ENCODE measurements at places on chromosomes 6 and 20. TPM values are rescaled to one million over a fixed set of nuclear protein-coding genes. Genes with fewer than 3 reads are reported as not detected.

Gene DNMT3B
- total RNA-seq, result 0.65 TPM

Gene CTCFL
- not detected for total RNA-seq

Gene FAM217A
- not detected for total RNA-seq

GRCh38 chr20:53655625-53656292, 62.1 kb upstream of the ZNF217 start:
- no peak for DNase-seq

GRCh38 chr6:11291582-11291981, 59.1 kb upstream of the NEDD9 start:
- DNase-seq, result no peak

DNA sequence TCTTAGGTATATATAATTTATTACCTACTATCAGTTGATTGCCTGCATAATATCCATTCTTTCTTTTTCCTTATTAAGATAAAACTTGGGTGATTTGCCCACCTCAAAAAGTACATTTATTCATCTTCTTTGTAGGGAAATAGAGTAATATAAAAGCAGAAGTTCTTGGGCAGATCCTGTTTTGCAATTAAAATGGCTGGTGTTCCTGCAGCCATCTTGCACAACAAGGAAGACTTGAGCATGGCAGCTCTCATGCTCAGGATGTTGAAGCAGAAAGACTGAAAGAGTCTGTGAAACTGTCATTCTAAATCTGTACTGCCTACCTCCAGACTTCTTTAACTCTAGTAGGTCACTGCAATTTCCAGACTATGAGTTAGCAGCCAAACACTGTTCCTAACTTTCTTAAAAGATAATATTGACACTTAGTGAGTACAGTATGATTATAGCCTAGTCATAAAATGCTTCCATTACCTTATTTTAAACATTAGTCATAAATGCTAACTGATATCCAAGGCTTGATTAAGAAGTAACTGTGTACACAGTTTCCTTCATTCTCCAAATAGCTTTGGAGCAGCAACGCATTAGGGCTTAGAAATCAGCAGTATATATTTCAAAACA, 24.6 kb upstream of the HTR1B start:
- DNase-seq, result no peak

GRCh38 chr20:37828684-37829083, 74.2 kb upstream of the VSTM2L start:
- no peak for DNase-seq

GRCh38 chr6:11900662-11901598, 111.2 kb upstream of the HIVEP1 start:
- no peak for DNase-seq

DNA sequence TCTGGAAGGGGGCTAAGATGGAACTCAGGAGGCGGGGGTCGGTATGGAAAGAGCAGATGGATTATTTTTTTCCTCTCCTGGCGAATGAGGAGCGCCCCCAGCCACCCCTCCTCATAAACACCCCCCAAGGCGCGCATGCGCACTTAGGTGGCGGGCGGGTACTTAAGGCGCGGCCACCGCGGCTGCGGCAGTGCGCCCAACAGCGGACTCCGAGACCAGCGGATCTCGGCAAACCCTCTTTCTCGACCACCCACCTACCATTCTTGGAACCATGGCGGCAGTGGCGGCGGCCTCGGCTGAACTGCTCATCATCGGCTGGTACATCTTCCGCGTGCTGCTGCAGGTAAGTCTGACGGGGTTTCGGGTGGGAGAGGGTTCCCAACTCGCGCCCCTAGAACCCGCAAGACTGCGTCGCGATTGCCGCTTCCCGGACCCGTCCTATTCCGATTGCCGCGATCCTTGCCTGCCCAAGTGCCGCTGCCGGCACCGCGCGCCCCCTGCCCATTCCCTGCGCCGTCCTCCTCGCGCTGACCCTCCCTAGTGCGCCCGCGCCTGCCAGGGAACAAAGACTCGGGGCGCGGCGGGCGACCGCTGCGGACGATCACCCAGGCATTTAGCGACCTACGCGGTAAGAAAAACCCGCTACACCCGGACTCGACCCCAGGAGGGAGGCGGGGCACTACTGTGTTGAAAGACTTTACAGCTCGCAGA, at the start of gene NNAT:
NNAT (plus strand) TSS at position 190 of the 711 bp plus-strand sequence; CDS start at position 272, 82 bp downstream.
- no peak for DNase-seq

DNA sequence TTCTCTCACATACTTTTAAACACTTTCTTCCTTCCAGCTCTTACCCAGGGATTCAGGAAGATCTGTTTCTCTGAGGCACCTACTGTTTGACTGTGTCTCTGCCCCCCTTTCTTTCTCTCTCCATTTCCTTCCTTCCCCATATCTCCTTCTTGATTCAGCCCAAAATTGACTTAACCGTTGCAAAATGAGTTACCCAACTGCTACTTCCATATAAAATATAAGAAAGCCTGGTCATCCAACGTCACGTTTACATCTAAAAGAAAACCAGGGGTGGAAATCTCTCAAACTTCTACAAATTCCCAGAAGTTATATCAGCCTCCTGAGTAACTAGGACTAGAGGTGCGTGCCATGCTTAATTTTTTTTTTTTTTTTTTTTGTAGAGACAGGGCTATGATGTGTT, 95.2 kb upstream of the INSM1 start:
- DNase-seq, result no peak

- DNase-seq, result no peak
Observed at GRCh38 chr6:8947900-8948299, 512.6 kb upstream of the SLC35B3 start.

- DNase-seq, result no peak
Observed at GRCh38 chr6:158256746-158257424, 55.4 kb upstream of the TULP4 start.

Gene ZNF334
- 1.3 TPM for total RNA-seq

GRCh38 chr6:150866991-150867501, 1.5 kb downstream of the MTHFD1L start:
- DNase-seq, result no peak

Gene CST3
- total RNA-seq, result 940 TPM

DNA sequence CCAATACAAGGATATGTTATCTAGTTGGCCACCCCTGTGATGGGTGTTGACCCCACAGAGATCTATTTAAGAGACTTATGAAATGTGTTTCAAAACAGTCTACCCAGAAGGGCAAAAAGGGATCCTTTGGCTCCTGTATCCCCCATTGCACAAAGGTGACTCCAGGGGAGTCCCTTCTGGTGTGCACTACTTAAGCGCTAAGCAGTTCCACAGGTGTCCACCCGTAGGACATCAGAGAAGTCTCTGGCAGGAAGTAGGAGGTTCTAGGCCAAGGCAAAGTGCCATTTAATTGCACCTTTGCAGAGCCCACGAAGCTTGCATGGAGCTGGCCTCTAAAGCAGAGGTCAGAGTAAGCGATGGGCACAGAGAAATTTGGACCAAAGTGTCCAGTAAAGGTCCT, 147.7 kb downstream of the MRPL14 start:
- no peak for DNase-seq

DNA sequence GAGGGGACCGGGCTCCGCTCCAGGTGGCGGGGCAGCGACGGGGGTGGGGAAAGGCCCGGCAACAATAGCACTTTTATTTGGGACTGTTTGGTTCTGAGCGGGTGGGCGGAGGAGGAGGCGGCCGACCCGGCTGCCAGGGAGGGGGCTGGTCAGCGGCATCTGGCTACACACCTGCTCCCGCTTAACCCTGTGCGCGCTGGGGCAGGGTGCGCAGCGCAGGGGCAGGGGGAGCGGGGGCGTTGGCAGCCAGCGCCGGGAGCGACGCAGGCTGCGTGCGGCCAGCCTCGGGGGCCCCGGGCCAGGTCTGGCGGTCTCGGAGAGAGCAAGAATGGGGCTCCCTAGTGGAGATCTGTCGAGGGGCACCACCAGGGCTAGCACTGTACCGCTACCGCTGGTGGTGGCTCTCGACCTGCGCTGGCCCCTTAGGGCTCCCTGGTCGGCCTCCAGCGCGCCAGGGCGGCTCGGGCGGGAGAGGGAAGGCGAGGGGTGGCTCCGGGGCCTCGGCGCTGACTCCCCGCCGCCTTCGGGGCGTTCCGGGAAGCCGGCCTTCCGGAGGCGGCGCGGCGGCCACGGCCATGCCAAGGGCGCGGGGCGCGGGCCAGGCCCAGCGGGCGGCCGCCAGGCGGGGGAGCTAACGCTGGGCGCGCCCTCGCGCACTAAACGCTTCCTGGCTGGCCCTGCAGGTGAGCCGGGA, 92.4 kb downstream of the NCR2 start:
- DNase-seq, result peak; percentile 73

DNA sequence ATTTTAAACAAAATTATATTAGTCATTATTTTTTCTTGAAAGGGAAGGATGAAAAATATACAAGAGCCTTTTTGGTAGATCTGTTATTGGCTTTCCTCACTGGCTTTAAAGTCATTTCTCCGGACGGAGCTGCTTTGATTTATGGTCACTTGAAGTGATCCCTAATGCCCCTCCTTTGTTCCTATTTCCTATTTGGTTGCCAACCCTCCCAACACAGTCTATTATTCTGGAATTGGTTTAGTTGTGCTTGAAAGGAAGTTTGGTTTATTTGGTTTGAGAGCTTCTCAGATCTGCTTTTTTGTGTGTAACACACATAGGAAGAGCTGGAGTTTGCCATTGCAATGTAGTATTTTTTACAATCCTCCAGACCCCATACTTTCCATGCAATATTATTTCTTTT, 347.9 kb downstream of the RFPL4B start:
- no peak for DNase-seq

GRCh38 chr6:28738396-28738765, 185.4 kb downstream of the TRIM27 start:
- no peak for DNase-seq

DNA sequence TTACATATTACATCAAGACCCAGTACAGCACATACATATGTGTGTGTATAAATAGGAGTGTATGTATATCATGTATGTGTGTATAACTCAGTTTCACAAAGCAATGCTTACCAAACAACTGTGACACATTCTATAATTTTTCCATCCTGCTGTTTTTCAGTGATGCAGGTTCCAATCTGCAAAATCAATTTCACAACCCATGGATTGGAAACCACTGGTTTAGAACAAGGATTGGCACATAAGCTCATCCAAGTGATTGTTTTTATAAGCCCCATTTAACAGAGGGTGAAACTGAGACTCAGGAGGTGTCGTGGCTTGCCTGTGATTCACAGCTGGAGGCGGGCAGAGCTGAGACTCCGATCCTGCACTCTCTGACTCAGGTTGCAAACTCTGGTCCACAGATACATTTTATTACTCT, 158.2 kb downstream of the ZMYND8 start:
- DNase-seq, result no peak

- peak; percentile 77 for DNase-seq
Observed at GRCh38 chr6:111105578-111105977, 18.3 kb downstream of the SLC16A10 start.

GRCh38 chr6:37818536-37819176, 871 bp upstream of the ZFAND3 start:
- peak; percentile 98 for DNase-seq

DNA sequence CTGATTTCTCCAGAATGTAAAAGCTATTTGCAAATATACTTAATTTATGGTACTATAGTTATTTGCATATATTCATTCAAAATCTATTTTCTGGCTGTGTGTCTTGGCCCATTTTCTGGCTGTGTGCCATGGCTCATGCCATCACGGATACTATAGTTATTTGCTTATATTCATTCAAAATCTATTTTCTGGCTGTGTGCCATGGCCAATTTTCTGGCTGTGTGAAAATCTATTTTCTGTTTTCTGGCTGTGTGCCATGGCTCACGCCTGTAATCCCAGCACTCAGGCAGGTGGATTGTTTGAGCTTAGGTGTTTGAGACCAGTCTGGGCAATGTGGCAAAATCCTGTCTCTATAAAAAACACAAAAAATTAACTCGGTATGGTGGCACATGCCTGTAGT, 28.9 kb upstream of the RIPK1 start:
- no peak for DNase-seq

DNA sequence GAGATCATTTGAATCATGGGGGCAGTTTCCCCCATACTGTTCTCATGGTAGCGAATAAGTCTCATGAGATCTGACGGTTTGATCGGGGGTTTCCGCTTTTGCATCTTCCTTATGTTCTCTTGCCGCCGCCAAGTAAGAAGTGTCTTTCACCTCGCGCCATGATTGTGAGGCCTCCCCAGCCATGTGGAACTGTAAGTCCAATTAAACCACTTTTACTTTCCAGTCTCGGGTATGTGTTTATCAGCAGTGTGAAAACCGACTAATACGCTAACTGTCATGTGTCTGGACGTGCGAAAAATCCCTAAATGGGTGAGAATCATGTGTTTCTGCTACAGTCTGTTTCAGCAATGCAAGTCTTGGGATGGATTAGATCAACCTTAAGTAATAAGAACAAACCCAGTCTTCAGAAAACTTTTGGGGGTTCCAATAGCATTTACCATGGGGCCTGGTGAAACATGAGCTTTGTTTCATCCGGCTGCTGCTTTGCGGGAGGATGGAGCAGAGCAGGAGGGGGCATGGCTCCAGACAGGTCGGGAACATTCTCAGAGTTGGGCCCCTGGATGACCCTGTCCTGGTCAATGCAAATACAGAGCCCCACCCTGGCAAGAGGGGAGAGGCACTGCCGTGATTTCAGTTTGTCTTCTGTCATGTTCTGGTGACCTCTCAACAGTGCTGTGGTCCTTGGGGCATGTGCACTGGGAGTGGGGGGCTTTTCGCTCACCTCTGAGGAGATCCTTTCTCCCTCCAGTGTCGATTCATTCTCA, 41.5 kb downstream of the CTCFL start:
- DNase-seq, result no peak

DNA sequence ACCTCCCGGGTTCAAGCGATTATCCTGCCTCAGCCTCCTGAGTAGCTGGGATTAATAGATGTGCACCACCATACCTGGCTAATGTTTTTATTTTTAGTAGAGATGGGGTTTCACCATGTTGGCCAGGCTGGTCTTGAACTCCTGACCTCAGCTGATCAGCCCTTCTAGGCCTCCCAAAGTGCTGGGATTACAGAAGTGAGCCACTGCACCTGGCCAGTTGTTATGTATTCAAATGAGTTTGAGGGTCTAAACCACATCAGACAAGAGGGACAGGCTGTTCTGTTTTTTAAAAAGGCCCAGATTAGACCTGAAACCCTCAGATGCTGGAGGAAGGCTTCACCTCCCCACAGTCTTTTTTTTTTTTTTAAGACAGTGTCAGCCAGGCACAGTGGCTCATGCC, 4.1 kb upstream of the SPAG4 start:
- no peak for DNase-seq

DNA sequence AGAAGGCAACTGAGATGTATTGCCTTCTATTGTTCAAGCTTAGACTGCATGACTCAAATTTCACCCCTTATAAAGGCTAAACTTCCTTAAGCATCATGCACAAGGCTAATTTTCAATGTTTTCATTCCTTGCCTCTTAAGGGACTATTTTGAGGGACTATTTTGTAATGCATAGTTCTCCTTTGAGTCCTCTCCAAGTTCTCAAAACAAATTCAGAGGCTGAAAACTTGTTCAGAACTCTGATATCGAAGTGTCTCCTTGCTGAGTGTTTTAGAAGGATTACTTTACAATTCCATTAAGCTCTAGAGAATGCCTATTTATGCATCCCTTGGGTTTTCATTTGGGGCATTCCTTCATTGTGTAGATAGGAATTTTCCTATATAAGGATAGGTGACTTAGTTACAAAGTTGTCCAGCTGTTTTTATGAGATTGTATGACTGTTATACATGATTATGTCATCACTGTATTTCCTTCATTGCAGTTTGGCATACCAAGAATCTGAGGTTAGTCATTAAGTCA, 41.7 kb downstream of the COL19A1 start:
- DNase-seq, result no peak

All from left cardiac atrium (tissue), 4 donors.